ENCODE measurements at places on chromosomes 16 and 17. TPM values are rescaled to one million over a fixed set of nuclear protein-coding genes. Genes with fewer than 3 reads are reported as not detected.

DNA sequence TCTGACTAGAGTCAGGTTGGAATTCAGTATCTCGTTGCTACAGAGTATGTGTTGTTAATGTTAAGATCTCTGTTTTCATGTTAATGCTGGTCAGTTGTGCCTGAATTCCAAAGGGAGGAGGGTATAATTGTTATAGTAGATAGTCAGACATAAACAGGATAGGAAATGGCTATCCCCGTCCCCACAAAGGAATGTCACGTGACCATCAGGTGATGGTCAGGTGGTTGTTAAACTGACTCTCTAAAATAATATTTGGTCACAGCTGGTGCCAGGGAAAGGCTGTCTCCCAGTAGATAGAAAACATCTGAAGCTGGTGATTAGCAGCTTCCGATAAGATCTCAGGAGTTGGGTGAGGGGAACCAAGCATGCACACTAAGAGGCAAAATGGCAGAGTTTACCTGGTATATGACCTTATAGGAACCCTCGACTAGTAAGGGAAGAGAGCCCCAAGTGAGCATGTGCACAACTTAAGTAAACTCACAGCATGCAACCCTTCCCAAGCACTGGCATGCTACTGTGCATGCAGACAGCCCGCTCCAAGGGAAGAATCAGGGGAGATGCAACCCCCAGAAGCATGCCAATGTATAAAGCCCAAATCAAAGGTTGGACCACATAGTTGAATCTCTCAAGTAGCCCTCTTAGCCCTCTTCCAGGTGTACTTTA lies 27.4 kb upstream of the SLC6A2 start:
- DNase-seq = no peak

DNA sequence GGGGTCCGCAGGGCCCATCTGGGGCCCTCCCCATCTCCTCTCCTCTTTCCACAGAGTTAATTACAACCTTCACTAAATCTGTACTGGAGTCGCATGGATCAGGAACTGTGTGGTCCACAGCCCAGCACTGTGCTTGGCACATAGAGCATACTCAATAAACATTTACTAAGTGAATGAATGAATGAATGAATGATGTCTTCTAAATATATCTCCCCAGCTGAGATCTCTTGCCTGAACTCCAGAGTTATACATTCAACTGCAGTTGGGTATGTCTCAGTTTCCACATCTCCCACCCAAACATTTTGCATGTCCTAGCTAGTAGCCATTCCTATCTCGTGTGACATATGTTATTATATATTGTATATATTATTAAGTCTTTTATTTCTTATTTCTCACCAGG lies 28.7 kb upstream of the IL21R start:
- DNase-seq = no peak

GRCh38 chr16:88909431-88910210 lies 43.2 kb upstream of the PABPN1L start:
- no peak for DNase-seq

DNA sequence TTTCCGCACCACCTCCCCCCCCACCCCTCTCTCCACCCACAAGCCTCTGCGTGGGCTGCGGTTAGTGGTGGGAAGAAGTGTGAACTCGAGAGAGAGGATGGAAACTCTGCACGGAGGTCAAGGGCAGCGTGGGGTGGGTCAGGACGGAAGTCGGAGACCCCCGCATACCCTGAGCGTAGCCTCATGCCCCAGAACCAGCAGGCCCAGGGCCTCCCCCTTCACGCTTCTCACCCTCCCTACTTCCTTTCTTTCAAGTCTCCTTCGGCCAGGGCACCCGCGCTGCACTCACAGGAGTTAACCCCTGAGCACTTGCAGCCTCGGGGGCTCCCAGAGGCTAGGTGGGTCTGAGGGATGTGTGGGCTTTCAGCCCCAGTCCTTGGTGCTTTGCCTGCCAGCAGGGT lies 9.2 kb downstream of the TBKBP1 start:
- DNase-seq = no peak

ENPP7 gene
- polyA plus RNA-seq = not detected

FBXO39 gene
- polyA plus RNA-seq = 62.0 TPM

Measured in testis (tissue), 5 donors.